Panc1 (cell line): ENCODE measurements at places on chromosomes 3 and 15. TPM values are rescaled to one million over a fixed set of nuclear protein-coding genes. Genes with fewer than 3 reads are reported as not detected.

The PRR20G gene
- not detected for total RNA-seq

The ASB14 gene
- total RNA-seq, result not detected

The ZNF501 gene
- 0.15 TPM for total RNA-seq

The CCR5 gene
- total RNA-seq, result not detected

The SLC51B gene
- 0.51 TPM for total RNA-seq

The ROPN1 gene
- not detected for total RNA-seq

The ZNF106 gene
- total RNA-seq, result 64.3 TPM

The ANKRD63 gene
- total RNA-seq, result 0.72 TPM
